Activated CD4-positive, alpha-beta T cell treated with anti-CD3 and anti-CD28 coated beads, Interleukin-10, Interleukin-2, amounts not matched to agents 100 ng/mL and 50 ng/mL, durations not matched to agents 16 hours and 8 hours (primary cell): ENCODE measurements at places on chromosomes 16 and 17.

GRCh38 chr17:81519284-81520020 lies 6.9 kb upstream of the ACTG1 start:
- DNase-seq = peak; percentile 65

DNA sequence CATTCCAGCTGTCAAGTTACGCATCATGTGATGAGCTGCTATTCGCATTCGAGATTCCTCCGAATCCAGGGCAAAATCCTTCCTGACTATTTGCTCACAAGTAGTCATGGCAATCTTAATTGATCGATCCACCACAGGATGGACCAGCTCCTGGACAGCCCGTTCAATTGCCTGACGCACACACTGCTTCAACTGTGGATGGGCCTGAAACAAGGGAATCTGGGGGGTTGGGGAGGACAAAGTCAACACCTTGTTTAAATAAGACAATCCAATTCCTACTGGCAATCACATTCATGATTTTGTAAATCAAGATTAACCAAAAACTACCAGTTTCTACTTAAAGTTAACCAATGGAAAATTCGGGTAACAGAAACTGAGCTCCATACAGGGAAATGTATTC lies 28.4 kb downstream of the SETD6 start:
- DNase-seq = no peak

DNA sequence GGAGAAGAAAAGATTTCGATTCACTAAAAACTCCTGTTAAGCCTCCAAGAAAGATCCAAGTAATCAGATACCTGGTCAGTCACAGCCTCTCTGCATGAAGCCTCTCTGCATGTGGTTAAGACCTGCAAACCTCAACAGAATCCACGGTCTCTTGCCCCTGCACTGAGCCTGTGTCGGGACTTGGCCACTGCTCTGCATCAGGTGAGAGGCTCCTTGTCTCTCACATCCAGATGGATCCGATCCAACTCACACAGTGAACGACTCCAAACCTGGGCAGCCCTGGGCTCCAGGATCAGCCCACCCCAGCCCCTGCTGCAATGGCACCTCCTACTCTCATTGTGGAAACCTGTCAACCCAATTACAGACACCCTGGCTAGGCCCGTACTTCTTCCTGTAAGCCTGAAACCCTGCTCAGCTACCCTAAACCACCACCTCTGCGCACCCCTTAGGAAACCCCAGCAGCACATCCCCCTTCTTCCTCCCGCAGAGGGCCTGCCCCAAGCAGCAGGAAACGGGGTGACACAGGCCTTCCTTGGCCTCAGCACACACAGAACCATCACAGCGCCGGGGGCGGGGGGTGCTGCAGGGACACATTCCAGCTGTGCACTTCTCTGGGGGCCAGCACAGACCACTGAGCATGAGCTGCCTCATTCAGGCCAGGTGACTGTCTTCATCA lies 129.5 kb downstream of the ANKRD11 start:
- peak; percentile 92 for DNase-seq

DNA sequence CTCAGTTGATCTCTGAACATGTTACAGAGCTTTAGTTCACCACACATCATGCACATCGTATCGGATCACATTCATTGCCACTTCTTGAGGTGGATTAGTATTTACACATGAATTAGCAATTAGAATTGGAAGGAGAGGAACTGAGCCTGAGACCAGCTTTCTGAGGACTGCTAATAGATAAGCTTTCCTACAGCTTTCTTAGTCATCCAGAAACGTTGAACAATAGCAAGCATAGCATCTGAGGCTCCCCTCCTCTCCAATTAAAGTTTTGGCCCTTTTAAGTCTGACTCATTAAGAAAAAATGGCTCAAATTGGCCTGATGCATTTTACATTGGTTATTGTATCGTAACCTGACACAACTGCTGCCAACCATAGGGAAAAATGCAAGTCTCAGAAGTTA lies 1130.4 kb downstream of the CDH8 start:
- no peak for DNase-seq

DNA sequence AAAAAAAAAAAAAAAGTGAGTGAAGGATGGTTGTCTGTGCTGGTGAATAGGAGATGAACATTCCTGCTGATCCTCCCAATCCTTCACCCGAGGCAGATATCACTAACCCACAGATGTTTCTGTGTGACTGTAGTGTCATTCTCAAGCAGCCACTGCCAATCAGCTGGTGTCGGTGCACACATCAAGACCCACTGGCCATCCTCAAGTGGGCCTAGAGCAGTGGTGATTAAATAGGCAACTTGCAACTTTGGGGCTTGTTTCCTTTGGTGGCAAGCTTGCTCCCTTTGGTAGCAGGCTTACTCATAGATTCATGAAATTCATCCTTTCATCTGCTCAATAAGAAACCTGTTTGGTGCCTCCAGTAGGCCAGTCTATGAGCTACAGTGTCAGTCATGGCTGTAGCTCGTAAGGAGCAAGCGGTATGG lies 51.1 kb upstream of the LGALS9 start:
- DNase-seq = peak; percentile 91

DNA sequence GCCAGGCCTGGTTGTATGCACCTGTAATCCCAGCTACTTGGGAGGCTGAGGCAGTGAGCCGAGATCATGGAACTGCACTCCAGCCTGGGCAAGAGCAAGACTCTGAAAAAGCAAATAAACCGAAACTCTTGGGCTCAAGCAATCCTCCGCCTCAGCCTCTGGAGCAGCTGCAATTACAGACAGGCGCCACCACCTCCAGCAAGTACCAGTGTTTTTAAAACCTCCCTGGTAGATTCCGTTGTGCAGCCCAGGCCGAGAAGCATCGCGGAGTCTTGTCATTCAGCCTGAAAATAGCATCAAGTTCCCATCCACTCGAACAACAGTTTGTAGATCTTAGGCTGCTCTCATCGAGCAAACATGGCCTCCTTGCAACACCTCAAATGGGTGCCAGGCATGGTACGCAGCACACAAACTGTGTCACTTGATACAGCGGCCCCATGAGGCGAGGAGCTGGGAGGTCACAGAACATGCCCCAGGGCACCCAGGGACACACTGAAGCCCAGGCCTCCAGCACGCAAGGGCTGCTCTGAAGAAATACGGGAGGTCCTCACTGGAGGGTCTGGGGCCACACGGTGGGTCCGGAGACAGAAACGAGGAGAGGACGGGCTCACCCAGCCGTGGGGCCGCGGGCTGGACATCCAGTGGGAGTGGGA lies 18.1 kb downstream of the TMC6 start:
- DNase-seq = no peak

DNA sequence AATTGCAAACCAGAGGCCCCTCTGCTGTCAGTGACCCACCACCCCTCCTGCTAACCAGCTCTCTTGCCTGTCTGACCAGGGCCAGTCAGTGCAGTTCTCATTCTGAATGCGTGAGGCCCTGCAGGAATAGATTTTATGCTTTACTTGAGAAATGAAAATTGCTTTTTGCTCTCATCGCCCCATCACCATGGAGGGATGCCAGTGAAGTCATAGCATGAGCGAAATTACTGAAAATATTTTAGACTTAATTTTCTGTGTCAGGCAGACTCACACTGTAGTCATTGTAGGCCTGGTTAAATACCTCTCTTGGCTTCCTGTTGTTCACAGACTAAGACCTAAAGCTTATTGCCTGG lies 490.5 kb upstream of the CDH5 start:
- DNase-seq = no peak

DNA sequence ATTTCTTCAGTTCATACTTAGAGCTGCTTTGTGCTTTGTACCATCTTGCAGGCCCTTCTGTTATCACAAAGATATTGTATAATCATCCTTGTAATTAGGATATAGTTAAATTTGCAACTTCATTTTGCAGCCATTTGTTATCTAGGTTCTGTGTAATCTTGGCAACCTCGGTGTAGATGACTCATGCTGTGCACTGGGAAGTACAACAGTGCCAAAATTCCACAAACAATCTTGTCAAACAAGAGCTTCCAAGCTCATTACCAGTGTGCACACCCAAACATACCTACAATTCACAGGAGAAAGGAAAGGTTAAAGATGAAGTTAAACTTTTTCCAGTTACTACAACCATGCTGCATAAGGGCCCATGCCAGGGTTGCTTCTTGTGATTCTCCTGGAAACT lies 1231.8 kb downstream of the CDH11 start:
- DNase-seq = no peak

- no peak for DNase-seq
These were observed 91.4 kb upstream of the CCL2 start for GRCh38 chr17:34163646-34164045.

DNA sequence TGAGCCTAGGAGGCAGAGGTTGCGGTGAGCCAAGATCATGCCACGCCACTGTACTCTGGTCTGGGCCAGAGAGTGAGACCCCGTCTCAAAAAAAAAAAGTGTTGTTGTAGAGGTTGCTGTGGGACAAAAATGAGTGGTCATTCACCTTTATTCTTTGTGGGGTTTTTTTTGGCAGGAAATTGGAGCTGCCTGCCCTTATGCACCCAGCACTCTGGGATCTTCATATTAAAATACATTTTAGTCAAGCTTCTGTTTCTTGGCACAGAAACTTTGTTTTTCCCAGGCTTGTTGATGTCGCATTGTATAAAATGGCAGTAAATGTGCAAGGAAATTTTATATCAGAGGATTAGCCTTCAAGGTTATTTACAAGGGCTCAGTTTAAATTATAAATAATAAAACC lies 174.3 kb downstream of the FTO start:
- DNase-seq = no peak

- no peak for DNase-seq
These were observed 35.8 kb downstream of the BCL7C start for GRCh38 chr16:30858111-30858495.
